Upper lobe of left lung (tissue), 6 donors: ENCODE measurements at places on chromosomes 5 and 9. TPM values are rescaled to one million over a fixed set of nuclear protein-coding genes. Genes with fewer than 3 reads are reported as not detected.

WASHC1 gene
- total RNA-seq, result 28.7 TPM

GRCh38 chr5:115496936-115497576, 47.5 kb downstream of the FEM1C start:
- no peaks in the 10 kb centered on the region for H3K36me3 ChIP-seq
- no peak for DNase-seq
- H3K27ac ChIP-seq, result no peak overlapping the region
- H3K4me1 ChIP-seq, result no peaks in the 10 kb centered on the region
- H3K27me3 ChIP-seq, result no peaks in the 10 kb centered on the region

GRCh38 chr9:8733131-8733954, 933.8 kb upstream of the DMAC1 start:
- no peak overlapping the region for H3K27ac ChIP-seq
- H3K4me1 ChIP-seq, result peaks cover 10% of the 10 kb centered on the region
- H3K4me3 ChIP-seq, result peak overlapping the region; percentile 15
- H3K36me3 ChIP-seq, result no peaks in the 10 kb centered on the region

ECM2 gene
- total RNA-seq, result 4.3 TPM
